ENCODE measurements at places on chromosomes 2 and 18.

DNA sequence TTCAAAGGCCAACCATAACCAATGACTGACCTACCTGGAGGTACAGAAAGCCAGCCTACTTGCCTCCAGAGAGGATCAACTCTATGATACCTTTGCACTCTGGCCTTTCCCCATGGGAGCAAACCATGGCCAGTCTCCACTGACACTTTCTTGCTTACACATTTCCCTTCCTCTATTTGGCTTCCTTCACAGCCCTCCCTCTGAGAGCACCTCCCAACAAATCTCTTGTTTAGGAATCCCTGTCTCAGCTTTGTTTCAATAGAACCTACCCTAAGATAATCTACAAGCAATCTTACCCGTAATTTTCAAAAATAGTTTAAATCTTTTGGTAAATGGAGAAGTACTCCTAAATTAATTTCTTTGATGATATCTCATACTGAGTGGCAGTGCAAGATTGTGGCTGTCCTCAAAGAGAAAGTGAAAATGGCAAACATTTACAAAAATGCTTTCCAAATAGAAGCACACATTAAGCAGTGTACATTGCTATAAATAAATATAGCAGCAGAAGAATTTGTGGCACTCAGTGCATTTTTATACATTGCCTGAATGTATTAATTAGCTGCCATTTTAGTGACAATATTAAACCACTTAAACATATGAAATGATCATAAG is 140.6 kb downstream of the CCDC148 start:
- DNase-seq = no peak

- no peak for DNase-seq
Observed at GRCh38 chr2:133080822-133081221, 410.8 kb upstream of the LYPD1 start.

GRCh38 chr2:217944923-217945322 is 57.9 kb downstream of the TNS1 start:
- no peak for DNase-seq

DNA sequence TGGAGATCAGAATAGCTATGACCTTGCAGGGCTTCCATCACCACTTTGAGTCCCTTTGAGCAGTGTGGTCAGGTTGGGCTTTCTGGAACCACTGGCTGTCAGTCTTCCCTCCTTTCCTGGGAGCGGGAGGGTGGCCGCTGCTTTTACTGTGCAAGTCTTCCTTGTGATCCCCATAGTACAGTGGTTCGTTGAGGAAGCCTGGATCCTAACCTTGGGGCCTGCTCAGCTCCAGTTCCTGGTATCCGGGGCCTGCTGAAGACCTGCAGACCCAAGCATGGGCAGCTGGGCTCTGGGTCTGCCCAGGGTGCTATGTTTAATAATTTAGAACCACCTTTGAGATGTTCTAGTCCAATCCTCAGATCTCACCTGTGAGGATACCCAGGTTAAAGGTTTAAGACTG is 104.2 kb downstream of the CLIP4 start:
- no peak for DNase-seq

- no peak for DNase-seq
Observed at GRCh38 chr2:121722479-121722878, 14.2 kb downstream of the NIFK start.

DNA sequence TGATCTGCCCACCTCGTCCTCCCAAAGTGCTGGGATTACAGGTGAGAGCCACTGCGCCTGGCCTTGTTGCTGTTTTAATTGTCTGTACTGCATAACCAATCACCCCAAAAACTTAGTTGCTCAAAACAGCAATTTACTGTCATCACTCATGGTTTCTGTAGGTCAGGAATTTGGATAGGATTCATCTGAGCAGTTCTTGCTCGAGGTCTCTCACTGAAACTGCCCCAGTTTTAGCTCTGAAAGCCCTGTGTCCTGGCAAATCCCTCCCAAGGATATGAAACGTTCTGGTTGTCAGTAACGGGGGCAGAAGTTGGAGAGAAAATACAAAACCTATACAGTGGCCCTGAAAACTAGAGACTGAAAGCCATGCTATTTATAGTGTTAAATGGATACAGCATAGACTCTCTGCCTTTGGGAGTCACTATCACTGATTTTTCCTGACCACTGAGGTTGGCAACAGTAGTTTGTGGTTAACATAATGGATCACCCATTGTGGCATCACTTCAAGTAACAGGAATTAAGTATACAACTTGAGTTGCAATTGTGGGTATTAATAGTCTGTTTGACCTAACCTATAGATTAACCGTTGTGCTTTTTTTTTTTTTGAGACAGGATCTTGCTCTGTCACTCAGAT is 27.2 kb upstream of the ERICH2 start:
- DNase-seq = no peak
